ENCODE measurements at places on chromosomes 11 and 22.

DNA sequence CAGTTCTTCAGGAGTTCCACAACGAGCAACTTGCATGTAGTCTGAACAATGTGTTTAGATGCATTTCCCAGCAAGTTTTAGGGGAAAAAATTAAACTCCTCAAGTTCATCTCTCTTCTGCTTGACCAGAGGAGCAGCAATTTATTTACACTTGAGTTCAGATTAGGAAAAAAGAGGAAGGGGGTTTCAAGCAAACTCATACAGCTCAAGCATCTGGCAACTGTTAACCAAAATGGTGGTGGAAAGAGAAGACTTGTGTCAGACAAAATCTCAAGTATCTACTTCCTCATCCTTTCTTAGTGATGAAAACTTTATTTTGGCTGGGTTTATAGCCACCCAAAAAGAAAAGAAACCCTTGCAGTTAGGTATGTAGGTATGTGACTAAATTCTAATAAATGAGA is 29.1 kb upstream of the PICALM start:
- no peak for DNase-seq

DNA sequence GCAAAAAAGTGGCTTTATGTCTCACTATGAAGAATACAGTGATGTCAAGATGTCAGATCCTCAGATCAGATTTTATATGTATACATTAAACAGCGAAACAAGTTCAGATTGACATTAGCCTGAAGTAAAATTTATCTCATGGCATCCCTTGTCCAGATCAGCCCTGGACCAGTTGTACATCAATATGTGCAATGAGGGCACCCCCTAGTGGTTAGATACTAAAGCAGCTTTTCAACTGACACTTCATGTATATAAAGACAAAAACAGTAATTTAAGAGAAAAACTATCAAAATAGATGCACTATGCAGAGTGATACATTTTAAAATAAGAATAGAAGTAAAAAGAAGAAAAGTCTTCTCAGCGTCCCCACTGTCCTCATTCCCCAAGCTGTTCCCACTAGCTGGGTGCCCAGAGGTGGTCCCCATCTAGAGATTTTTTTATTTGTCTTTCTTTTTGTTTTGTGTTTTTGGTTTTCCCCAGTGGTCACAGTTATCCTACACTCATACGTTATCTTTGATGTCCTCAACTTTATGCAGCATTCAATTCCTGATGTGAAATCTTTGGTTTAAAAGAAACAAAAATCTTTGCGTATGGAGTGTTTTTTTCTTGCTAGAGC is 2193.4 kb upstream of the RAG2 start:
- DNase-seq: no peak

GRCh38 chr11:130071211-130071712 is 1.6 kb downstream of the APLP2 start:
- no peak for DNase-seq

- DNase-seq: no peak
Observed at GRCh38 chr11:115051938-115052590, 373.7 kb downstream of the NXPE2 start.

- DNase-seq: no peak
Observed at GRCh38 chr11:30990625-30991296, 378.8 kb downstream of the DCDC1 start.

GRCh38 chr11:66745356-66746235 is 16.6 kb upstream of the SPTBN2 start:
- no peak for DNase-seq

All from D721Med (cell line).